ENCODE measurements at places on chromosomes 12 and 14. TPM values are rescaled to one million over a fixed set of nuclear protein-coding genes. Genes with fewer than 3 reads are reported as not detected.

Gene CLEC1A
- not detected for total RNA-seq

Gene CD9
- 12.8 TPM for total RNA-seq

Gene CEBPE
- total RNA-seq = 0.19 TPM

Gene NANOG
- not detected for total RNA-seq

Gene DAO
- not detected for total RNA-seq

Gene ATP5MC2
- total RNA-seq = 356 TPM

Gene GPRC5D
- total RNA-seq = not detected

Gene CLEC4C
- not detected for total RNA-seq

Gene PLBD1
- not detected for total RNA-seq

Gene COQ6
- 14.1 TPM for total RNA-seq

Gene TAS2R46
- not detected for total RNA-seq

Gene RAP1B
- total RNA-seq = 174 TPM

Gene B4GALNT3
- 2.2 TPM for total RNA-seq
